ENCODE measurements at places on chromosomes 16 and 17. TPM values are rescaled to one million over a fixed set of nuclear protein-coding genes. Genes with fewer than 3 reads are reported as not detected.

The ACBD4 gene
- total RNA-seq: 16.6 TPM

The GCGR gene
- not detected for total RNA-seq

The KRTAP2-3 gene
- not detected for total RNA-seq

- peak; percentile 19 for DNase-seq
- H3K36me3 ChIP-seq: peaks cover 46% of the 10 kb centered on the region
- H3K27ac ChIP-seq: no peak overlapping the region
Observed at GRCh38 chr16:57781349-57781740, 20.9 kb downstream of the KIFC3 start.

DNA sequence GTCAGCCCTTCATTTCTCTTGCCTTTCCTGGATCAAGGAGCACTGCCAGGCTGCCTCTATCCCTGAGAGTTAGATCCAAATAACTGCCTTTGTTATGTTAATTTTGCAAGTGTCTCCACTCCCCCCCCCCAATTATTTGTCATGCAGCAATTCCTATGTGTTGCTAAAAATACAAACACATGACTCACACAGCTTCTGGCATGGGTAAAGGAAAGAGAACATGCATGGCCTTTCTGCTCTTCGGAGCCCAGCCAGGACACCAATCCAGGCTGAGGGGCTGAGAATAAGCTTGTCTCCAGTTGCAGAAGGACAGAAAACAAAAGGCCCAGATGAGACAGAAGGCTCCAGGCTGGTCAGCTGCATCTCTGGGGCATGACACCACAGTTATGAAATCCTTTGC, 148.0 kb upstream of the TNRC6C start:
- DNase-seq: peak; percentile 22

DNA sequence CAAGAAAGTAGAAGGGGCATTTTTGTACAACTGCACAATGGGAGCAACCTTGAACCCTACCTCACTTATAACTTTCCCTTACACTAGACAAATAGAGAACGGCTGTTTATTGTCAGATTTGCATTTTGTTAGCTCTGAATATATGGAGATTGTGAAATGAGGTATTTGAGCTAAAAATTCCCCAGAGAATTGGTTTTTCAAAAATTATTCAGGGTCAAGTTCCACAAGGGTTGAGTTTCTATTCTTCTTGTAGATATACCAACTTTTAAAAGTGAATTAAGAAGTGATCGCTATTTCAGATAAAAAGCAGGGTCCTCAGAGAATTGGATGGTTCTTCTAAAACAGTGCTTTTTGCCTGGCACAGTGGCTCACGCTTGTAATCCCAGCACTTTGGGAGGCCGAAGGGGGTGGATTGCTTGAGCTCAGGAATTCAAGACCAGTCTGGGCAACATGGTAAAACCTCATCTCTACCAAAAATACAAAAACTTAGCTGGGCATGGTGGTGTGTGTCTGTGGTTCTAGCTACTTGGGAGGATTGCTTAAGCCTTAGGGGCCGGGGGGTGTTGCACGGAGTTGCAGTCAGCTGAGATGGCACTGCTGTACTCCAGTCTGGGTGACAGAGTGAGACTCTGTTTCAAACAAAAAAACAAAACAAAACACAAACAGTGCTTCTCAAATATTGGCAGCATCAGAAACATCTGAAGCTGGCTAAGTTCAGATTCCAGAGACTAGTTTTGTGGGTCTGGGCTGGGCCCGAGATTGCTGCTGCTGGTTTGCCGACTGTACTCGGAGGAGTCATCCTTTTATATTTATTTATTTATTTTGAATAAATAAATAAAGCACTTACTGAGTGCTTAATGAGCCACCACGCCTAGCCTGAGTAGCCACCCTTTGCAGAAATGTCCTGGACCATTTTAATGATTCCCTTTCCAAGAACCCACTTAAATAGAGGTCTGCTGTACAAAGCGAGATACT, 50.9 kb downstream of the PECAM1 start:
- H3K36me3 ChIP-seq: peaks cover 47% of the 10 kb centered on the region
- H3K4me1 ChIP-seq: peaks cover 96% of the 10 kb centered on the region
- no peak for DNase-seq
- peak overlapping the region; percentile 41 for H3K27ac ChIP-seq
- H3K4me3 ChIP-seq: no peak overlapping the region
- no peaks in the 10 kb centered on the region for H3K27me3 ChIP-seq

DNA sequence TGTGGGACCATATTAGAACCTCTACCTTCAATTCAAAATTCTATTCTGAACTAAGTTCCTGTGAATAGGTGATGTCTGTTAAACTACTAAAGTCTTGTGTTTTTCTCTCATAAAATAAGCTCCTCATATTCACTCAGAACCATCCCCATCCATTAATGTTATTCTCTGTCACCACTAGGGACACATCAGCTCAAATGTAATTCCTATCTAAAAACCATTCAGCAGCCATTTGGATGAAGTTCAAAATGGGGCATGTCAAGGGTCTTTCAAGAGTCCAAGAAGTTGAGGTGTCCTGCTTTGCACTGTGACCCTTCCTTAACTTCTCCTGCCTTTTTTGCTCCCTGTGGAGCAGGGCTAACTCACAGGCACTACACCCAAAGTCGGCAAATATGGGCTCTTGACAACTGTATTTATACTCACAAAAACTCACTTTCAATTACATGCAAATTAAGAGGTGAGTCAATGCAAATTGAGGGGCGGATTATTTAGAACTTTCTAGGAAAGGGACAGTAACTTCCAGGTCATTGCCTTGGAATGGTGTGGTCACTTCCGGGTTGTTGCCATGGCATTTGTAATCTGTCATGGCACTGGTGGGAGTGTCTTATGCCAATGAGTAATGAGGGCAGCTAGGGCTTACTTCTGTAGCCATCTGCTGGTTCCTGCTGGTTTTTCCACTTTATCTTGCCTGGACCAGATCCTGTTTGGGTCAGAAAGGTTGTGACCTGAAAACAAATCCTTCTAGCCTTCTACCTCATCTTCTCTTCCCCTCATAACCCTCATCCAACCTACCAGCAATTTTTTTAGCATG, 128.2 kb upstream of the COX10 start:
- no peaks in the 10 kb centered on the region for H3K36me3 ChIP-seq
- no peaks in the 10 kb centered on the region for H3K4me1 ChIP-seq
- DNase-seq: no peak
- H3K27me3 ChIP-seq: no peaks in the 10 kb centered on the region

DNA sequence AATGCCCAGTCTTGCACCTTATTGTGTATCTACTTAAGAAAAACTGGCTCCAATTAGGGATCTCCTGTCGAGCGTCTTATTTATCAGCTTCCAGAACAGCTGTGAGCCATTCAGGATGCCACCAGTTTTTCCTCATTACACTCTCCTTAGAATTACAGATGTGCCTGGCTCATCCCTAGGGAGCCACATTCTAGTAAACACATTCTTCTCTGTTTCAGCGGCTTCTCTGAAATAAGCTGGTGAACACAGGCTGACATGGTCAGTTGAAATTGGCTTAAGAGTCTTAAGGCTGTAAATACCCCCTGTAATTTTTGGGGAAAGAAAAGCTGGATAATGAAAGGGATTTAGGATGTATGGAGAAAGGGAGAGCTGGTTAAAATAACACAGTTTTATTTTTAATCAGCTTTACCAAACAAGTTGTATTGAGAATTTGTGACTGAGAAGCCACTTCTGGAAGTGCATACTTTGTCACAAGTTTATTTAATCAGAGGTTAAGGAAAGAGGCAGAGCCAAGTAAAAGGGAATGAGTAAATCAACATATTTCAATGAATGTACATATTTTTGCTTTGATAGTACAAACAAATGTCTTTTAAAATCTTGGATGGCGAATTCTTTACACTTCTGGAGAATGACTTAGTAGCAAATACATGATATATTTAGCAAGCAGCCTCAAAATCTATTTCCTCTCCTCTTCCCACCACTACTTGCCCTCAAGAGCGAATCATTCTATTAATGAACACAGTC, 562.0 kb upstream of the GOT2 start:
- no peaks in the 10 kb centered on the region for H3K27me3 ChIP-seq
- no peak overlapping the region for H3K27ac ChIP-seq
- no peaks in the 10 kb centered on the region for H3K36me3 ChIP-seq
- no peak overlapping the region for H3K4me3 ChIP-seq

DNA sequence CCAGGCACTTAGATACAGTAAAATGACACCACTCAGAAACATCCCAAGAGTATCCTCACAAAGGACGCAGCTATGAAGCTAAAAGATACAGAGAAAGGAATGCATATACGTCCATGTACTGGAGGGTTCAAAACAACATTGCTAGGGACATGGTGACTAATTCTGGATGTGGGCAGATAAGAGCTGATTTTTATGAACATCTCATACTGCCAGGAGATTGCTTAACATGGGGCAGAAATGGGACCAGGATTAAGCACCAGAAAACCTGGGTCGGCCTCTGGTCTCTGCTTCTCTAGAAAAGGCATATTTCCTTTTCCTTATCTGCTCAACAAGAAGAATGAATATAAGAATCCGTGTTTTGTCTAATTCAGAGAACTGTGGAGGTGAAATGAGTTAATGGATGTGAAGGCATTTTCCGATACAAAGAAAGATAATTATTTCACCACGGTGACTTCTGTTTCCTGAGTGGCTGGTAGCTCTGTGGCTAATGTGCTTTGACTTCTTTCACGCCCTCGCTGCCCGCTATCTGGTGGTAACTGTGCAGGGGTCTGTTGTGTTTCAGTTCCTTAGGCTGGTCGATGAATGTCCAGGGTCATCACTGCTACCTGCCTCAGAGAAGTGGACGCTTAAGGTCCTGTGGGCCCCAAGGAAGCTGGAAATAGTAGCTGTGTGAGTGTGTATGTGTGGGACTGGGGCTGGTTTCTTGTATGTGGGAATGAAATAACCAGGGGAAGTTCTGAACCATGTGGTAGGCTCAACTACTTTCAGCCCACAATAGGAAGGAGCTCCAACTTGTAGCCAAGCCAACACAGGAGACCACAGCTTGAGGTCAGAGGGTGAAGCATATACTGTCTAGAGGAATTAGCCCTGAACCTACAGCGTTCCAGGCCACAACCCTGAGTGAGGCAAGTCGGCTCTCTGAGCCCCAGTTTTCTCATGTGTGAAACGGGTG, 15.8 kb upstream of the CCL5 start:
- no peaks in the 10 kb centered on the region for H3K36me3 ChIP-seq
- H3K4me1 ChIP-seq: no peaks in the 10 kb centered on the region
- DNase-seq: no peak
- no peaks in the 10 kb centered on the region for H3K27me3 ChIP-seq
- H3K27ac ChIP-seq: no peak overlapping the region
- H3K4me3 ChIP-seq: no peak overlapping the region

DNA sequence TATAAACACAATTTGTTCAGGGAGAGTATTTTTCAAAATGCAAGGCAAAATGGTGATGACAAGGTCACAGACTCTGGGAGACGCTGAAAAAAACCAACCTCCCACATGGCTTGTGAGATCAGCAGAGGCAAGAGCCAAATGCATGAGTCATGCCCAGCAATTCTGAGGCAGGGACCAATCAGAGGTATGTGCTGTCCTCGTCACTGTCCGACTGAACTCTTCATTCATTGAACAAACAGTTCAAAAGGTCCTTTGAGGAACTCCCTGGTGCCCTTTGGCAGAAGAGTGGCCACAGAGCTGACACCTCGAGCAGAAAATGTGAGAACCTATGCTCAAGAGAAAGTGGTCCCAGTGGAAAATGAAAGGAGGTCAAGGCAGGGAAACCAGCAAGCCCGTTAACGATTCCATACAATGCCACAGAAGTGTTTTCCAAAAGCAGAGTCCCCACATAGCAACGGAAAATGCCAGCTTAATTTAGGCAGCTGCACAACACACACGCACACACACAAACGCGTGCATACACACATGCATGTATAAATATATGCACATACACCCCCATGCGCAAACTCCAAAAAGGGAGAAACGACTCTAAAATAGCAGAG, 50.9 kb downstream of the CDH11 start:
- DNase-seq: no peak
- H3K4me3 ChIP-seq: no peak overlapping the region
- H3K27me3 ChIP-seq: no peaks in the 10 kb centered on the region
- peak overlapping the region; percentile 56 for H3K27ac ChIP-seq
- no peaks in the 10 kb centered on the region for H3K4me1 ChIP-seq

- H3K4me3 ChIP-seq: no peak overlapping the region
- no peak overlapping the region for H3K27ac ChIP-seq
- peaks cover 5% of the 10 kb centered on the region for H3K27me3 ChIP-seq
- no peaks in the 10 kb centered on the region for H3K36me3 ChIP-seq
- DNase-seq: no peak
- H3K4me1 ChIP-seq: peaks cover 26% of the 10 kb centered on the region
Observed at GRCh38 chr17:73829676-73830280, 185.5 kb upstream of the SDK2 start.

DNA sequence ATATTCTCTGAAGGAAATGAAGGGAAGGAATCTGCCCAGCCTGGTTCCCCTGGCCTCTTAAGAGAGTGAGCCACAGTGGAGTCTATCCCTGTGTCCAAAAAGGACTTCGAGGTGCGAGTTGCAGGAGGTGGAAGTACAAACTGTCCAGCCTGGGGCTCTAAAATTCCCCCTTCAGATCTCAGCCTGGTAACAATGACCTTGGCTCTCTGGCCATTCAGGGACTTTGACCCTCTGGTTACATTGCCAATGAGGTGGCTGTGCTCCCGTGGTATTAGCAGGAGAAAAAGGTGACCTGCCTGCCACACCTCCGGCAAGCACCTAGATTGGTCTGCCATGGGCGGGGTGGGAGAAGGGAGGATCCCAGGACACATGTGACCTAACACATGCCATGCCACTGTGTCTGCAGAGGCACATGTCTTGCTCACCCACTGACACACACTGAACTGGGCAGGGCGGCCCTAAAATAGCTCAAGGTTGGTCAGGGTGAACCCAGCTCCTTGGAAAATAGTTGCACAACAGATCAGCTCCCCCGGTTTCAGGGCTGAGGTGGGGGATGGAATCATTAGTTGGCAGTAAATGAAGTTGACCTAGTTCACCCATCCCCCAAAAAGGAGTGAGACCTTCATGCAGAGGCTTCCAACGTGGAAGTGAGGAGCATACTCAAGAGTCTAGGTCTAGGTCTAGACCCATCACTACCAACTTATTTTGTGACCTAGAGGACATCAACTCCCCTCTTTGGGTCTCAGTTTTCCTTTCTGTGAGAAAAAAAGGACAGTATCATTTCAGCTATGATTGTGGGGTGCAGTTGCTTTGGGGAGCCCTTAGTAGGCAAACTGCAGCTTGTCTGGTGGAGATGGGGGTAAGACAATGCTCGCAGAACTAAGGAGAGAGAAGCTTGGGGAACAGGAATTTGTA, 2.2 kb downstream of the NR1D1 start:
- peak overlapping the region; percentile 95 for H3K27ac ChIP-seq
- no peaks in the 10 kb centered on the region for H3K27me3 ChIP-seq
- H3K36me3 ChIP-seq: peaks cover 46% of the 10 kb centered on the region
- DNase-seq: peak; percentile 60
- H3K4me3 ChIP-seq: peak overlapping the region; percentile 83

GRCh38 chr17:28394337-28395116, 11.5 kb downstream of the SLC46A1 start:
- H3K36me3 ChIP-seq: peaks cover 96% of the 10 kb centered on the region
- DNase-seq: no peak
- H3K4me3 ChIP-seq: no peak overlapping the region
- no peak overlapping the region for H3K27ac ChIP-seq
- H3K4me1 ChIP-seq: no peaks in the 10 kb centered on the region

GRCh38 chr17:29390851-29391631, 878 bp downstream of the TAOK1 start:
- DNase-seq: no peak
- peaks cover 42% of the 10 kb centered on the region for H3K4me1 ChIP-seq

Measured in lower lobe of right lung (tissue), 2 donors.